ENCODE measurements at places on chromosomes 12 and 14.

GRCh38 chr12:113853491-113853890 is 112.6 kb downstream of the RBM19 start:
- DNase-seq, result peak; percentile 52

GRCh38 chr14:34693228-34693939 is 21.0 kb downstream of the CFL2 start:
- DNase-seq, result no peak

DNA sequence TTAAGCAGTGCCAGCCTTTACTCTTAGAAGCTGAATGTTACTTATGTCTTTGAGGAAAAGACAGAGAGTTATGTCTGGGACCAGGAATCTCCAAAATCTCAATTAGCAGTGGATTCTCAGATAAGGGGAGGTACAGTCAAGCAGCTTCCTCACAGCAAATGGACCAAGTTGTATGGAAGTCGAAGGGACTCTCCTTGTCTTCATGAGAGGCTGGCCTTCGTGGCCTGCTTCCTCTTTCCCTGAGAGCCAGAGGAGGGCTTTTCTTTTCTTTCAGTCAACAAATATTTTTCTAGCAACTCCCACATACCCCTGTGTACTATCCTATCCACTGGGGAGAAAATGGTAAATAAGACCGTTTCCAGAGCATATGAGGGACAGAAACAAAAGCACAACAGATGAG is 6.6 kb upstream of the WNT5B start:
- DNase-seq, result no peak

- no peak for DNase-seq
Measured at GRCh38 chr14:57712102-57712501, 153.8 kb downstream of the SLC35F4 start.

DNA sequence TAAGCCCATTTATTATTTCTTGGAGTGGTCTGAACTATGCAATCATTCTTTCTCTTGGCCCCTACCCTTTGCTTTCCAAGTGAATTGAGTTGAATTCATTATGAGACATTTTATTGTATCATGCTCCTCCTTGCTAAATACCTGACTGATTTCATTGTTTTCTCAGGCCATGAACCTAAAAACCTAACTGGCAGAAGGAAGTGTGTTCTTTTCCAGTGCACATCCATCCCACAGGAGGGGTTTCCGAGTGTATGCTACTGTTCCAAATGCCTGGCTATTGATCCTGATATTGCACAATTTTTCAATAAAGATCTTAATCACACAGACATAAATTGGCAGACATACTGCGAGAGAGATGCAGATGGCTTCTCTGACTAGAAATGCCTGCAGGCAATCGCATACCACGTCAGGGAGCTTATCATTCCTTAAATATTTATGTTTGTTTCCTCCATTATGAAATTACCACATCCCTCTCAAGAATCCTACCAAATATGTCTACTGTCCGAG is 162.2 kb upstream of the EGLN3 start:
- DNase-seq, result no peak

DNA sequence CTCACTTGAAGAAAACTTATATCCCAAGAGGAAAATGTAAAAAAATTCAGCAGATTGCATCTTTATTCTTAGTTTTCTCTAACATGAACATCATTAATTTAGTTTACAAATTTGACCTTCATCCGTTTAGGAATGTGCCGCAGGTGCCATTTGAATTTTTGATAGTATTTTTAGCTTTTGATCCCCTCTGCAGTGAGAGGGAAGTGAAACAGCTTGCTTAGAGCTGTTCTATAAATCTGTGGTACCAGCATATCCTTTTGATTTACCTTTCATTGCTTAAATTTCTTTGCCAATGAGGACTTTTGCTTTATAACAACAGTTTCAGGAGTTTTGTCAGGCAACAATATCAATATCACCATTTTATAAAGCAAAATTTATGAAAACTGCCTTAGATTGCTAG is 32.7 kb downstream of the DUSP6 start:
- DNase-seq, result no peak

Measured in NCI-H1417 treated with DMSO at 0.1 percent for 48 hours (cell line).